Stimulated activated naive CD8-positive, alpha-beta T cell treated with anti-CD3 and anti-CD28 coated beads, Interleukin-15, Interleukin-2, amounts not matched to agents 100 U/mL and 50 U/mL, for 24 hours (primary cell): ENCODE measurements at places on chromosomes 6 and 20.

- no peak for DNase-seq
Observed at GRCh38 chr20:41452226-41452625, 85.6 kb upstream of the EMILIN3 start.

- DNase-seq: peak; percentile 77
Observed at GRCh38 chr6:110814102-110815014, 911 bp downstream of the CDK19 start.

DNA sequence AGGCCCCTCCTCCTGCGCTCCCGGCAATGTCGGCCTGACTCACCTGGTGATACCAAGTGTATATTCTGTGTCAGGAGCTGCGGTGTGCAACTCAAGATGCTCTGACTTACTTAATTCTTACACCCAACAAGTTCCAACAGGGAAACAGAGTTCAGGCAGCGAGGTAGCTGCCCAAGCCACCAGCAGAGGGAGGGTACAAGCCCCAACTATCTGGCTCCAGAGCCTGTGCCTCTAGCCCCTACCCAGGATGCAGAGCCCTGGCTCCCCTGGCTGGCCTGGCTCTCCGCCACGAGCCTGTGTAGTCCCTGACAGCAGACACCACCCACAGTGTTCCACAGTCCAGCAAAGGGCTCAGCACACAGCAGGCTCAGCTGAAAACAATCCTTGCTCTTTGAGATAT is 34.9 kb downstream of the C20orf203 start:
- DNase-seq: no peak

DNA sequence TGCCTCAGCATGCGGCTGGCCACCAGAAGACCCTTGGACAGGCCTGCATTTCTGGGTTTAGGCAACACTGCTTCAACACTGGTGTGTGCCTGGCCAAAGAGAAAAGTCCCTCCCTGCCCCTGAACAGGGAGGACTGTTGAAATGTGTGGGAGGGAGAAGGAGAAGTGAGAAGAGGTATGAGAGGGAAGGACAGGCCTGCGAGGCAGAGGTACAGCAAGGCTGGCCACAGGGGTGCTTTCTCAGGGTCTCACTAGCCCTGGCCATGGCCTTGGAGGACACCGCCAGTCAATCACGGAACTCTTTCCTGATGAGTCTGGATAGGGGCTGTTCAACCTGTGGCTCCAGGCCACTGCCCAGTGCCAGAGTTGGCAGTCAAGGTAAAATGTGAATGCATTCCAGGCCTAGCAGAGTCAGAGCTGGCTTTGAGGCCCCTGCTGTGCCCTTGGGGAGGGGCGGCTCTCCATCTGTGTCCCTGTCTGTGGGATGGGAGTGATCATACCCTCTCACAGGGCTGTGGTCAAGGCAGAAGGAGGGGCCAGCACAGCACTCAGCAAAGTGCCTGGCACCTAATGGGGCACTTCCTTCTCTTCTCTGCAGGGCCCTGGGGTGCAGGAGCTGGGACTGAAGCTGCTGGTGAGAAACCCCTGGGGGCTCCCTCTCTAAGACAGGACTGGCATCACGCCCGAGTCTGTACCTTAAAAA is 43.2 kb upstream of the CDH22 start:
- no peak for DNase-seq

- no peak for DNase-seq
Observed at GRCh38 chr6:83514866-83515466, 2.6 kb downstream of the PRSS35 start.

DNA sequence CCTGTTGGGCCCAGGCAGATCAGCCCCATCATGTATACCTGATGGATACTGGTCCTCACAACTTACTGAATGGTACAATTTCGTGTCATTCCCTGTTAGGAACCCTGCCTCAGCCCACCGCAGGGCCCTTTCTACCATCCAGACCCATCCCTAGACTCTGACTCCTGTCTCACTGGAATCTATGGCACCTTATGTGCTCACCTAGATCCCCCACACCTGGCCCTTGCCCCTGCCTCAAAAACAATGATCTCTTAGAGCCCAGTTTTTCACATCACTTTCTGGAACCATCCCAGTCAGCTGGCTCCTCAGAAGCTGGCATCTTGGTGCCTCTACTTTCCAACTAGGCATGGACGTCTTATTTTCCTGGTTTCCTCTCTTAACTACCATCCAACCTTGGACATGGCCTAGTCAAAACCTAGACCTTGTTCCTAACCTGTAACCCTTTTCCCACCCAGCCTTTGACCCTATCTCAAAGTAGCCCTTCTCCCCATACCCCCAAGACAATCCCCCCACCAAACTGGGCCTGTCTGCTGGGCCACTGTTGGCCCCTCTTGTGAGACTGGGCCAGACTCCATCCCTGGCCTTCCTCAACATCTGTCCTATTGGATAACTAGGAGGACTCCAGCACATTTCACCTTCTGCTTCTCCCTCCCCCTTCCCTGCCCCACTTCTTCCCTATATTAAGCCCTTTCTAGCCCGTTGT is 981 bp downstream of the HM13 start:
- DNase-seq: no peak

- no peak for DNase-seq
Observed at GRCh38 chr20:62592506-62593177, 49.7 kb upstream of the SLCO4A1 start.

DNA sequence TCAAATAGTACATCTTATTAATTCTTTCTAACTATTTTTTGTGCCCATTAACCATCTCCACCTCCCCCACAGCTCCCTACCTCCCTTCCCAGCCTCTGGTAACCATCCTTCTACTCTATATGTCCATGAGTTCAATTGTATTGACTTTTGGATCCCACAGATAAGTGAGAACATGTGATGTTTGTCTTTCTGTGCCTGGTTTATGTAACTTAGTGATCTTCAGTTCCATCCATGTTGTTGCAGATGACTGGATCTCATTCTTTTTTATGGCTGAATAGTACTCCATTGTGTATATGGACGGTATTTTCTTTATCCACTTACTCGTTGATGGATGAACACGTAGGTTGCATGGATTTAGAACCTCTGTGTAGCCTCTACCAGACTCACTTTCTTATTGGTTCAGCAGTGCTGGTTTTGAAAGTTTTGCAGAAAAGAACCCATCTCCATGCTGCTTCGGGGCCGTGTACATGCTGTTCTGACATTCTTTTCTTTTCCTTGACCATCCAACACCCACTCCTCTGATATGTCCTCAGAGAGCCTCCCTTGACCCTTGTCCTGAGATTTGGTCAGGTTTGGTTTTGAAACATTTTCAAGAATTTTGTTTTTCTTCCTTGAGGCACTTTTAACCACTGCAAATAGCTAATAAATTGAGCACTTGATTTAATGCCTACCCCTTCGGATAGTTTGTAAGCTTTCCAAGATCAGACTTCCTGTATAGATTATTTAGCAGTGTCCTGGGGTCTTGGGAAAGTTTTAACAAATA is 231.2 kb upstream of the ZFP64 start:
- no peak for DNase-seq

DNA sequence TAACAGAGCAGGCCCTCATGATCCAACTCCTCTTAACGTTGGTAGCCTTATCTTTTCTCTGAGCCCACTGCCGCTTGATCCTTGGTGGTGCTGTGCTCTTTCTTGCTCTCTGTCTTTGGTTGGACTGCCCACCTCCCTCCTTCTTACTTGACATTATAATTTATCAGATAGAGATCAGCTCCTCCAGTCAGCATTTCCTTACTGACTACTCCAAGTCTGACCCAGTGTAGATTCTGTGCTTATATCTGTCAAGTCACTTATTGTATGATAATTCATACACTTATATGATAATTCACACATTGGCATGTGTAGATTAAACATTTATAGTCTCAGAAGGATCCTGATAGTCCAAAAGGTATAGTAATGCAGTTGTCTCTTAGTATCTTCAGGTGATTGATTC is 18.1 kb downstream of the PTPRA start:
- DNase-seq: no peak

DNA sequence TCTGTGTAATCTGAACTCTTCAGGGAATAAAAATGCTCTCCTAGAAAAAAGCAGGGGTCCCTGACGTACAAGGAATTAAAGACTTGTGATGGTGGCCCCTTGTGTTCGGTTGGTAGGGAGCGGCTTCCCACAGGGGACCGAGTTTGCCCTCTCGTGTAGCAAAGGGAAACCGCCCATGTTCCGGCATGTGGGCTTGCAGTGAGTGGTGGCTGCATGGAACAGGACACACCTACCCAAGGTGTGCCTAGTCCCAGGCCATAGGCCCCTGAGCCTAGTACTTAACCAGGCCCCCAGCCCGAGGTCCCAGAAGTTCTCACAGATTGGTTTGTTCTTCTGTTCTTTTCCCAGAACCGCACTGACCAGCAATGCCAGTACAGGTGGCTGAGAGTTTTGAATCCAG is 15.5 kb downstream of the MYBL2 start:
- DNase-seq: no peak

DNA sequence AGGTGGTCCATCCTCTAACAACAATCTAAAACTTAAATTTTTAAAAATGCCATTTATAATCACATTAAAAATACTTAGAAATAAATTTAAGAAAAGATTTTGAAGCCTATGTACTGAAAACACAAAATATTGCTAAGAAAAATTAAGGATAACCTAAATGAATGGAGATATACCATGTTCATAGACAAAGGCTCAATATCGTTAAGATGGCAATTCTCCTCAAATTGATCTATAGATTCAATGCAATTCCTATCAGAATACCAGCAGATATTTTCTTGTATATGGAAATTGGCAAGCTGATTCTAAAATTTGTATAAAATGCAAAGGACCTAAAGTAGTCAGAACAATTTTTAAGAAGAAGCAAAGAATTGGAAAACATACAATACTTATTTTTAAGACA is 19.7 kb upstream of the UST start:
- no peak for DNase-seq

- DNase-seq: no peak
Observed at GRCh38 chr6:105522626-105523322, 119.9 kb upstream of the PREP start.

- DNase-seq: no peak
Observed at GRCh38 chr20:53917145-53918019, 153.0 kb downstream of the BCAS1 start.

DNA sequence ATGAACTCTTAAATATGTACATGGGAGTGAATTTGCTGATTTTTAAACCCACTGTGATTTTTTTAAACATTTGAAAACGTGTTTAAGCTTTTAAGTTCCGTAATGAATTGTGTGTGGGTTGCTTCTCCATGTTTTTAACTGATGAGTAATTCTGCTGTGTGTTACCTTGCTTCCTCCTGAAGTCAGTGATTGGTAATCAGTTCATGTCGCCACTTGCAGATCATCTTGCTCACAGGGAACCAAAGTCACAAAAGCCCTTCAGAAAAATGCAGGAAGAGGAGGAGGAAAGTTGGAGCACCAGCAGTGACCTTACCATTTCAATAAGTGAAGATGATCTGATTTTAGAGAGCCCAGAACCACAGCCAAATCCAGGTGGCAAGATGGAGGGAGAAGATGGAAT is 36.7 kb downstream of the KIZ start:
- no peak for DNase-seq

GRCh38 chr6:155216312-155217046 is 47.3 kb upstream of the CLDN20 start:
- no peak for DNase-seq

- no peak for DNase-seq
Observed at GRCh38 chr20:40692240-40693011, 3.4 kb upstream of the MAFB start.

GRCh38 chr6:90846824-90847223 is 260.0 kb upstream of the MAP3K7 start:
- DNase-seq: no peak

GRCh38 chr6:76639941-76640340 is 567.5 kb upstream of the IMPG1 start:
- no peak for DNase-seq
